HCEC 1CT (cell line): ENCODE measurements at places on chromosomes 4 and X.
A peak's percentile ranks its signal among the peaks of the same experiment; 100 is the strongest.

DNA sequence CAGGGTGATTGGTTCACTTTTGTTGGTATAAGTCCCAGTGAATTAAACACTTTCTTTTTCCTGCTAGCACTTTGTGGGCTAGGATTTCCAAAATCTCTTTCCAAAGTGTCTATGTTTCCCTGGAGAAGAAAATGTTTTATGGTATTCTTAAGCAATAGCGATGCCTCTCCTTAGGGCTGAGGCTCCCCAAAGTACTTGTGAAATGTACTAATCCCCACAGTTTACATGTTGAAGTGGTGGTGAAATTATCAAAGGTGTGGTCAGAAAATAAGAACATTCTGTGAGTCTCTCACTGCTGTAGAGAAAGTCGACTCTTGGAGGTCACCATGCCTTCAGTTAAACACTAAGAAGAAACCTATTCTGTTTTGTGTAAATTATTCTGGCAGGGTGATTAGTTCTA is 51.5 kb upstream of the AMELX start:
- DNase-seq = no peak

DNA sequence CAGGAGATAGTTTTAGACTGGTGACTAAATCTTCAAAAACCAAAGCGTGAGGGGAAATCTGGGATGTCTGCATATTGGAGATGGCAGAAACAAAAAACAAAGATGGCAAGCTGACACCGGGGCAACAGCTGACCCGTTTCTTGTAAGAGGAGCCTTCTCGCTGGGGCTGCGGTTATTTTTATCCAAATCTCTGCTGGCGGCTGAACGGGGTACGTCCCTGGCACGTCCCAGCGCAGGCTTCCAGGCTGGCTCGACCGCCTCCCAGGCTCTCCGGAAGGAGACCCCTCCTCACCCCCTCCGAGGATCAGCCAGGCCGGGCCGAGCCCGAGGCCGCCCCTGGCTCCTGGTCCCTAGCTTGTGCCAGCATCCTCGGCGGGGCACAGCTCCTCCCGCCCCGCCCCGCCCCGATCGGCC is 403 bp downstream of the SGCB start:
- peak; percentile 7 for DNase-seq

- DNase-seq = no peak
Observed at GRCh38 chrX:140091125-140091886, 126.0 kb upstream of the CXorf66 start.

DNA sequence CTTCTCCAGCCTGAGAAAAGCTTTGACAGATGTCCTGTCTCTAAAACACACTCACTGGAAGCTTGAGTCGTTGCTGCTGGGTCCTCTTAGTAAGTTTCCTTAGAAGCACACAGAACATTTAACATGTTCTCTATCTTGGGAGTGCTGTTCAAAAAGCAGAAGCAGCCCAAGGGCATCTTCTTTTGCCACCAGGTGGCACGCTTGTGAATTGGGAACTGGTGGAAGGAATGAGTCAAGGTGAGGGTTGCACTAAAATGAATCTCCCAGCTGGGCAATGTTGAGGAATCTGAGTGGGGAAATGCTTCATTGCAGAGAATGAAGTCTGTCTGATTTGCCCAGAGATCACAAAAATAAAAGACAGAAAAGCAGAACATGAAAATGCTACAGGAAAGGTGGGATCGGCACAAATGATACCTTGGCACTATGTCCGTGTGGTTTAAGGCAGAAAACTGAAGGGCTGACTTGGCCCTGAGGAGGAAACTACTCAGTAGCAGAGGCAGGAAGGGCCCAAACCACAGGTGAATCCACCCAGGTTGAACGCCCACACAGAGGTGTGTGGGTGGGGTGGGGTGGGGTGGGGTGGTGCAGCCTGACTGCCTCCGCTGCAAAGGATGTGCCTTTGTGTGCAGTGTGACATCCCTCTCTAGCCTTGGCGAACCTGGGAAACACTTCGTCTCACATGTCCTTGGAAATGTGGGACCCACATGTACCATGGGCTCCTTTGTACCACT is 26.0 kb downstream of the KIT start:
- DNase-seq = peak; percentile 26

DNA sequence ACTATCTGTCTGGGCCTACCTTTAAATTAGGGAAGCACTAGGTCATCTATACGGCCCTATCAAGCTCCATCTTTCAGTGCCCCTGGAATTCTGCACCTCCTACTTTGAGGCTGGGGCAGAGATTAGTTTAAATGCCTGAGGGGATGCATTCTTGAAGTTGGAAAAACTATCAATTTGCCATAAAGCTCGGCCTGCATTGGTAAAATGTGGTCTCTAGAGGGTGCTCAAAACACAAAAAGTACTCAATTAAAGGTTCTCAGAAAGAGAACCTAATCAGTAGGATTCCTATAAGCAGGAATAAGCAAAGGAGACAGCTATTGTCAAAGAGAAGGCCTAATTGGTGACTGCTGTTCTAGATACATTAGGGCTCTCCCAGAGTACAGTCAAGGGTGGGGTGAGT is 111.7 kb downstream of the AMER1 start:
- DNase-seq = no peak

GRCh38 chrX:15755091-15755490 is 17.0 kb downstream of the CA5B start:
- DNase-seq = no peak

DNA sequence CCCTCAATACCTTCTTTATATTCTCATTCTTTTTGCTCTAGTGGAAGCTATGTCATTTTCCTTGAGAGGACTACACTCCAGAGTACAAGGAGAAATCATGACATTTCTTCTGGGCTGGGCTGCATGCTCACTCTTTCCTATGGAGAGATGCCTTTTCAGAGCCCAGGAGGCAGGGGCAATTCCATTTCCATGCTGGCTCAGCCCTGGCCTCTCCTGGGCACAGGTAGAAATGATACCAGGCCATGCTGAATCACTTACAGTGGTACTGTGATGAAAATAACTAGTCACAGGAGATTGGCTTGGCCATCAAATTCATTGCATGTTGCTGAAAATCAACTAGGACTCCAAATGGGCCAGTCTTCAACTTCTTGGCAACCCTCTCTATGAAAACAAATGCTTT is 34.0 kb upstream of the PPARGC1A start:
- no peak for DNase-seq

DNA sequence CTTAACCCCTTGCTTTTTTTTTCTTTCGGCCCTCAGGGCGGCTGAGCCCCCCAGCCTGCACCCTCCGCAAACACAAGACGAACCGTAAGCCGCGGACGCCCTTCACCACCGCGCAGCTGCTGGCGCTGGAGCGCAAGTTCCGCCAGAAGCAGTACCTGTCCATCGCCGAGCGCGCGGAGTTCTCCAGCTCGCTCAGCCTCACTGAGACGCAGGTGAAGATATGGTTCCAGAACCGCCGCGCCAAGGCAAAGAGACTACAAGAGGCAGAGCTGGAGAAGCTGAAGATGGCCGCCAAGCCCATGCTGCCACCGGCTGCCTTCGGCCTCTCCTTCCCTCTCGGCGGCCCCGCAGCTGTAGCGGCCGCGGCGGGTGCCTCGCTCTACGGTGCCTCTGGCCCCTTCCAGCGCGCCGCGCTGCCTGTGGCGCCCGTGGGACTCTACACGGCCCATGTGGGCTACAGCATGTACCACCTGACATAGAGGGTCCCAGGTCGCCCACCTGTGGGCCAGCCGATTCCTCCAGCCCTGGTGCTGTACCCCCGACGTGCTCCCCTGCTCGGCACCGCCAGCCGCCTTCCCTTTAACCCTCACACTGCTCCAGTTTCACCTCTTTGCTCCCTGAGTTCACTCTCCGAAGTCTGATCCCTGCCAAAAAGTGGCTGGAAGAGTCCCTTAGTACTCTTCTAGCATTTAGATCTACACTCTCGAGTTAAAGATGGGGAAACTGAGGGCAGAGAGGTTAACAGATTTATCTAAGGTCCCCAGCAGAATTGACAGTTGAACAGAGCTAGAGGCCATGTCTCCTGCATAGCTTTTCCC is 3.4 kb downstream of the MSX1 start:
- DNase-seq = no peak

DNA sequence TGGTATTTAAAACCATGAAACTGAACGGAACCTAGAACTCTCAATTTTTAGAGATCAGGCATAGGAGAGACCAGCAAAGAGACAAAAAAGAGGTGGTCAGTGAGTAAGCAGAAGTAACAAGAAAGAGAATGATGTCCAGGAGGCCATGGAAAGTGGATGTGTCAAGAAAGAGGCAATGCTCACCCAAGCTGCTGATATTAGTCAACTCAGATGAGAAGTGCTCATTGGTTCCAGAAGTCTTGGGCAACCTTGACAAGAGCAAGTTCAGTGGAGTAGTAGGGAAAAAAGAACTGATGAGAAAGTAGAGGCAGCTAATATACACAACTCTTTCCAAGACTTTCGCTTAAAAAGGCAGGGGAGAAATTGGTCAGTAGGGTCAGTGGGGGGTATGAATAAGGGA is 23.0 kb upstream of the CCDC149 start:
- DNase-seq = no peak

DNA sequence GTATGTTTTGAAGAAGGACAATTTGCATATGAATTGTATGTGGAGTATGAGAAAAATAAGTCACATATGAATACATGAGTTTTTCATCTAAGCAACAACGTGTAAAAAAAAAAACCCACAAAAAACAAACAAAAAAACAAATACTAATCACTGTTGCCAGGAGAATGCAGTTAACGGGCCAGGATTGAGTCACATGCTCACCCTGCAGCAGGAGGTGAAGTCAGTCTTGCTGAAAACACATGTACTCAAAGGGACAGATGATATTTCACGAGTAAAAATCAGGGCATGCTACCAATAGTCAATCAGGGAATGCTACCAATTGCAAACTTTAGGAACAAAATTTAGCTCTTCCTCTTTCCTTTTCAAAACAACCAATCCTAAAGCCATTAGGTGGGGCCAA is 10.4 kb upstream of the DCLK2 start:
- no peak for DNase-seq

DNA sequence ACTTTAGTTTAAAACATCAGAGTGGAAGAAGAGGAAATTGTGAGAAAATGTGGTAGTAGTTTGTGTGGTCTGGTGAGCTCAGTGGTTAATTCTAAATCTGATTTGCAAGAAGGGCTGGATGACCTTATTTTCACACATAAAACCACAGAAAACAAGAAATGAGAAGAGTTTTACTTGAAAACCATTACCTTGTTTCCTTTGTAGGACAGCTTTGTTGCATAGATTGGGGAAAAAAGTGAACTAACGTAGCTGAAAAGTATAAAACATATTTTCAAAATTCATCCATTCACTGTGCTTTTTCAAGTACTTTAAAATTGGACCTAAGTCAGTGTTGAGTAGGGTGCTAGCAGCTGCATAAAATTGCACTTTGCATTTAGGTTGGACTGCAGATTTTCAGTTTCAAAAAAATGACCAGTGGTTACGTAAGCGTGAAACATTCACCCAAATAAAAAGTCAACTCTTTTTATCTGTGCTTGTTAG is 211.3 kb downstream of the ARHGAP10 start:
- DNase-seq = no peak

GRCh38 chr4:952881-953573 is 20.3 kb downstream of the DGKQ start:
- no peak for DNase-seq

DNA sequence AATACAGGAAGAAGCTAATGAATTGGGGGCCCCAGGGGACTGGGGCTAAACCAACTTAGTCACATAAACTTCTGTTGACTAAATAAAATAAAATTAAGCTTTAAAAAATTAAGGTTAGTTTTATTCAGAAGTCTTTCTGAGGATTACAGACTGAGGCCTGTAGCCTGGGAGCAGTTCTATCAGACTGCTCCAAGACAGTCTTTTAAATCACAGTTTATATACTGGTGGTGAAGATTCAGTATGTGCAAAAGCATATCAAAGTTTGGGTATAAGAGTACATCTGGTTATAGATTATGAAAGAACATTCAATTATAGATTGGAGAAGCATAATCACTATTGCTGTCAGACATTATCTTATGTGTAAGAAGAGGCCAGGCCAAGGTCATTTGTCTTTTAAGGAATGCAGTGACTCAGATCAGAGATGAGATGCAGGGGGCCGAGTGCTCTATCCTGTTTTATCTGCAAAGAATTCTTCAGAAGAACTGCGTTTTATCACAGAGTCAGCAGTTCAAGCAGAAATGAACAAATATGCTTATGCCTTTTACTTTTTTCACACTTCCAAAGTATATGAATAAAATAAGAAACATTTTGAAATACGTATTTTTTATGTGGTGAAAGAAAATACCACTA is 109.4 kb downstream of the PDHA2 start:
- DNase-seq = no peak

DNA sequence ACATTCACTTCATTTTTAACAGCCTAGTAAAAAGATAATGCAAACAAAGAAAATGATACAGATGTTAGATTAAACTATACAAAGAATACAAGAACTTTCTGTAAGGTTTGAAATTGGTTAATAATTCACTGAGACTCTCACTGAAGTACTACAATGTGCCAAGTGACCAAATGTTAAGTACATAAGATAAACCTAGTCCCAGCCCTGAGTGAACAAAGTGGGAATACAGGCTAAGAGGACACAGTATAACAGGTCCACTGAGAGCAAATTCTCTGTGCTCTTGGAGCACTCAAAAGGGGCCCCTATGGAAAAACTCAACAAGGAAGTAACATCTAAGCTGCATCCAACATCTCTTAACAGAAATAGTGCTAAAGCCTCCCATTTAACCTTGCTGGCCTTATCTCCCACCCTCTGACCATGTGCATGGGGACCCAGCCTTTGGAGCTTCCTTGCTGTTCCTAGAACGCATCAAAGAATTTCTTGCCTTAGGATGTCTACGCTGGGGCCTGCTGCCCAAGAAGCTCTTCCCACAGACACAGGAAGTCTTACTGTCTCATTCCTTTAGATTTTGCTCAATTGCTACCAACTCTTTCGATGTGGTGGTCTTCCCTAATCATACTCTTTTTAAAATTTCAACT is 113.4 kb downstream of the ZAR1 start:
- no peak for DNase-seq

- DNase-seq = no peak
Observed at GRCh38 chr4:13922873-13923645, 295.5 kb upstream of the BOD1L1 start.

GRCh38 chr4:153706519-153706918 is 22.4 kb downstream of the TLR2 start:
- no peak for DNase-seq

DNA sequence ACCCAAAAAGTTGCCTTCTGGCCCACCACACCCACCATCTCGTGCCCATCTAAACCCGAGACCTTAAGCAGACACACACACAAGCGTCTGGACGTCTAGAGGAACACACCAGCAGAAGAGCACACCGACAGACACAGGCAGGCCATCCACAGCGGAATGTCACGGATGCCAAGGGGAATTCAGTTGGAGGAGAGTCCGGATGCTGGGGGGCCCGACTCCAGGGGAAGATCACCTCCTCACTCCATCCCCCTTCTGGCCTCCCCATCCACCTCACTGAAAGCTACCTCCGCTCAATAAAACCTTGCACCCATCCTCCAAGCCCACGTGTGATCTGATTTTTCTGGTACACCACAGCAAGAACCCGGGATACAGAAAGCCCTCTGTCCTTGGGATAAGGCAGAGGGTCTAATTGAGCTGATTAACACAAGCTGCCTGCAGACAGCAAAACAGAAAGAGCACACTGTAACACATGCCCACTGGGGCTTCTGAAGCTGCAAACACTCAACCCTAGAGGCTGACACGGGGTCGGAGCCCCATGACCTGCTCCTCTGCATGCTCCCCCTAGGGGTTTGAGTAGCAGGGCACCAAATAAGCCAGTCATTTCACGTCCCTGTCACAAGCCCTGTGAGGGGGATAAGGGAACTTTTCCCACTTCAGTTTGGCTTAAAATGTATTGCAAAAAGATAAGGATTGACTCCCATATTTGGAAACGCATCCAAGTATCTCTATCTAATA is 339.6 kb upstream of the PCDH10 start:
- no peak for DNase-seq

- DNase-seq = no peak
Observed at GRCh38 chrX:95367286-95367685, 1317.4 kb upstream of the DIAPH2 start.
